ENCODE measurements at places on chromosomes 7 and 10.

DNA sequence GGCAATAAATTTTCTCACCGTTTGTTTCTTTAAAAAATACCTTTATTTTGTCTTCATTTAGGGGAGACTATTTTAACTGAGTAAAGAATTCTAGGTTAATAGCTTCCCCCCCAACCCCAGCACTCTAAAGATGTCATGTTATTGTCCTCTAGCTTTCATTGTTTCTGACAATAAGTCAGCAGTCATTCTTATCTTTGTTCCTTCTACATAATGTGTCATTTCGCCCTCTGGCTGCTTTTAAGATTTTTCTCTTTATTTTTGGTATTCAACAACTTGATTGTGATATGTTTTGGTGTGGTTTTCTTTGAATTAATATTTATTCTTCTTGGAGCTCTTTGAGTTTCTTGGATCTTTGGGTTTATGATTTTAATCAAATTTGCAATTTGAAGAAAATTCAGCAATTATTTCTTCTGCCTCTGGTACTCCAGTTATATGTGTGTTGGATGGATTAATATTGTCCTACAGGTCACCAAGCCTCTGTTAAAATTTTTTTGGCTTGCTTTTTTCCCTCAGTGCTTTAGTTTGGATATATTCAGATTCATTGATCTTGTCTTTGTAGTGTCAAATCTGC lies 64.6 kb upstream of the ELN start:
- DNase-seq, result no peak

- peak; percentile 20 for DNase-seq
Measured at GRCh38 chr10:60388709-60389301, 870 bp downstream of the ANK3 start.

GRCh38 chr7:17854261-17855047 lies 85.8 kb downstream of the SNX13 start:
- DNase-seq, result no peak

GRCh38 chr10:43885842-43886241 lies 237.2 kb upstream of the ZNF32 start:
- no peak for DNase-seq

DNA sequence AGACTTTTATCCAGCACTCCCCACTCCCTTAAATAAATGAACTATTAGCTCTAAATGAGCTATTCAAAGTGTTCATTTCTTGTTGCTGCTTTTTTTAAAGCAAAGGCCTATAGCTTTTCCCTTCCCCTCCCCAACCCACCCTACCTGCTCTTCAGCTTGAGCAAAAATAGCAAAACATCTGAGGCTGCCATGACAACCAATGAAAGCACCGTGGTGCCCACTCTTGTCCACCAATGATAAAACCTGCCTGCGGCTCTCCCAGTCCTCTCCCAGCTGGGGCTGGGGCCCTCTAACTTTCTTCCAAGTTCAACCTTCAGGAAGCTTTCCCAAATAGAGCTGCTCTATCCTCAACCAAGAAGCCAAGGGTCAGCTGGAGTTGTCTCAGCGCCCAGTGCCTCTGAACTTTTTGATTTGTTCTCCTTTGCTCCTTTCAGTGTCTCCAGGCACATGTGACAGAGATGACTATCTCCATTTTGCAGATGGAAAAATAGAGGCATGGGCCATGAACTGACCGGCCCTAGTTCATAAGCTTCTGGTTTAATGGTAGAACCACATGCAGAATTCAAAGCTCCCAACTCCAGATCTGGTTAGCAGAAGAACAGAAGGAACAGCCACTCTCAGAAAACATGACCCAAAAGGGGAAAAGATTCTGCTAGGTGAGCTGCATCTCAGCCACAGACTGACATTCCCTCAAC lies 47.7 kb downstream of the PIK3AP1 start:
- no peak for DNase-seq
